H9 (cell line): ENCODE measurements at places on chromosomes 7 and 10.
A peak's percentile ranks its signal among the peaks of the same experiment; 100 is the strongest.

DNA sequence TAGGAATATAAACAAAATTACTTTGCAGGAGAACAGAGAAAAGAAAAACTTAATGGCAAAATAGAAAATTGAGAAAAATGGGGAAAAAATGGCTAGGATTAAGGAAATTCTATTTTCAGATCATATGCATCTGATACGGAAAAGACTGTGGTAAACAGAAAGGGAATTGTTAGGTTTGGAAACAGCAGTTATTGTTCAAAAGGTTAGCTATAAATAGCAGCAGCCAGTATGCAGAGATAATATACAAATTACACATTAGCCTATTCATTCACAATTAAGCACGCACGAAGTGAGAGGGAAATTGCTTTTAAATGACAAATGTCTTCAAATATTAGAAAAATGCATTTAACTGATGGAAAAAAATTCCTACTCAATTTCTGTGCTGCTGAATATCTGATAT lies 224.1 kb upstream of the FAM3C start:
- H3K27me3 ChIP-seq = no peaks in the 10 kb centered on the region
- H3K4me1 ChIP-seq = no peaks in the 10 kb centered on the region; the same call in 1 of the 2 replicates
- H3K4me3 ChIP-seq = no peak overlapping the region
- H3K36me3 ChIP-seq = peaks cover 7% of the 10 kb centered on the region

DNA sequence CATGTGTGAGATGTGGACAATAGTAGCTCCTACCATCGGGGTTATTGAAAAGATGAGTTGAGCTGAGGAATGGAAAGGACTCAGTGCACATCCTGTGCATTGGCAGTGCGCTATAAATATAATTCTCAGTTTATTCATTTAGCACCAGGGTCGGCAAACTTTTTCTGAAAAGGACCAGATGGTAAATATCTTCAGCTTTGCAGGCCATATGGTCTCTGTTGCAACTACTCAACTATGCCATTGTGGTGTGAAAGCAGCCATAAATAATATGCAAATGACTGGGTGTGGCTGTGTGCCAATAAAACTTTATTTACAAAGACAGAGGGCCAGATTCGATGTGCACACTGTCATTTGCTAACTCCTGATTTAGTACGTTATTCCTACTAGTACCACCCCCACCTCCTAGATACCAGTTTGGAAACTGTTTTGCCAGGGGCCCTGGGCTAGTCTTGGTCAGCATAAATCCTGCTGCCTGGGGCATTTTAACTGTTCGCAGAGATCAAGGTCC lies 422.9 kb upstream of the MKI67 start:
- peaks cover 7% of the 10 kb centered on the region; the same call in 1 of the 2 replicates for H3K4me1 ChIP-seq
- H3K27ac ChIP-seq = no peak overlapping the region
- H3K4me3 ChIP-seq = no peak overlapping the region
- no peaks in the 10 kb centered on the region for H3K27me3 ChIP-seq
- H3K36me3 ChIP-seq = peaks cover 14% of the 10 kb centered on the region

GRCh38 chr10:11319990-11320602 lies 291.4 kb downstream of the USP6NL start:
- H3K4me1 ChIP-seq = no peaks in the 10 kb centered on the region
- no peaks in the 10 kb centered on the region; the same call in 1 of the 3 replicates for H3K36me3 ChIP-seq
- H3K27me3 ChIP-seq = no peaks in the 10 kb centered on the region
- H3K27ac ChIP-seq = no peak overlapping the region
- H3K4me3 ChIP-seq = no peak overlapping the region

- no peaks in the 10 kb centered on the region for H3K4me1 ChIP-seq
- peak overlapping the region; percentile 89 for H3K4me3 ChIP-seq
- DNase-seq = peak; percentile 31
- H3K27ac ChIP-seq = no peak overlapping the region
- peaks cover 5% of the 10 kb centered on the region; the same call in 1 of the 2 replicates for H3K27me3 ChIP-seq
Observed at GRCh38 chr7:127391591-127392181, 822 bp downstream of the ZNF800 start.

GRCh38 chr7:3000566-3000965 lies 43.1 kb downstream of the CARD11 start:
- DNase-seq = no peak
- H3K4me1 ChIP-seq = no peaks in the 10 kb centered on the region
- no peak overlapping the region for H3K4me3 ChIP-seq
- no peak overlapping the region for H3K27ac ChIP-seq
- H3K27me3 ChIP-seq = no peaks in the 10 kb centered on the region
- H3K36me3 ChIP-seq = peaks cover under 1% of the 10 kb centered on the region; the same call in 2 of the 3 replicates

DNA sequence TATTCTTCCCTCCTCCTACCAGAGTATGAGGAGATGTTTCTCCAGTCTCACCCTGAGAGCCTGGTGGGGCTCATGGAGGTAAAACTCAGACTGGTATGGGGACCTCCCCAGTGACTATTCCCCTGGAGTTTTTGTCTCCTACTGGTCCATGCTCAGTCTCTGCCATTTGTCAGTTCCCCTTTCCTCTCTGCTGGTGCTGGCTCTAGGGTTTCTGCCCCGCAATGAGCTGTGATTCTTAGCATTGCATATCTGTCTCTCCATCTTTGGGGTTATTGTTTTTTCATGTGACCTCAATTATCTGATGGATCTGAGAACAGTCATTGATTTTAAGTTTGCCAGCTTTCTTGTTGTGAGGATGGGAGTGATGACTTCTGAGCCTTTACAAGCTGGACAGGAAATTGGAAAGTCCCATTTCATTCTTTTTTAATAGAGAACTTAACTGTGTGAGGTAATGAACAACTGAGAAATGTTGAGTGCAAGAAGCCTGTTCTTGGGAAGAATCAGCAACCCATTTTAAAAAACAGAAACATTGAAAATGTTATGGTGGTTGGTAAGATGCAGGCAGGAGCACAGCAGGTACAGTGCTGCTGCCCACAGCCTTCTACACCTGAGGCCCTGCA lies 26.9 kb downstream of the NACAD start:
- no peak overlapping the region for H3K4me3 ChIP-seq
- no peaks in the 10 kb centered on the region; the same call in 1 of the 3 replicates for H3K36me3 ChIP-seq
- no peak overlapping the region for H3K27ac ChIP-seq
- no peaks in the 10 kb centered on the region for H3K4me1 ChIP-seq
- H3K27me3 ChIP-seq = no peaks in the 10 kb centered on the region
- no peak for DNase-seq

GRCh38 chr7:40200791-40201190 lies 66.0 kb downstream of the SUGCT start:
- H3K27ac ChIP-seq = no peak overlapping the region
- H3K4me3 ChIP-seq = no peak overlapping the region
- DNase-seq = no peak
- no peaks in the 10 kb centered on the region for H3K36me3 ChIP-seq
- H3K27me3 ChIP-seq = no peaks in the 10 kb centered on the region

- no peaks in the 10 kb centered on the region for H3K36me3 ChIP-seq
- no peaks in the 10 kb centered on the region for H3K4me1 ChIP-seq
- DNase-seq = no peak
- no peak overlapping the region for H3K4me3 ChIP-seq
Observed at GRCh38 chr7:132098327-132098726, 477.9 kb downstream of the PLXNA4 start.

GRCh38 chr7:44201813-44202212 lies 1.0 kb downstream of the YKT6 start:
- DNase-seq = no peak
- H3K27ac ChIP-seq = no peak overlapping the region
- H3K36me3 ChIP-seq = peaks cover 20% of the 10 kb centered on the region
- H3K27me3 ChIP-seq = no peaks in the 10 kb centered on the region
- peak overlapping the region; percentile 91 for H3K4me3 ChIP-seq

DNA sequence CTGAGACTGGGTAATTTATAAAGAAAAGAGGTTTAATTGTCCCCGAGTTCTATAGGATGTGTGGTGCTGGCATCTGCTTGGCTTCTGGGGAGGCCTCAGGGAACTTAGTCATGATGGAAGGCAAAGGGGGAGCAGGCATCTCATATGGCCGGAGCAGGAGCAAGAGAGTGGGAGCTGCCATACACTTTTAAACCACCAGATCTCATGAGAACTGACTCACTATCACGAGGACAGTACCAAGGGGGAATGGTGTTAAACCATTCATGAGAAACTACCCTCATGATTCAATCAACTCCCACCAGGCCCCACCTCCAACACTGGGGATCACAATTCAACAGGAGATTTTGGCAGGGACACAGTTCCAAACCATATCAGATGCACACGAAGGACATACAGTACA lies 199.9 kb upstream of the DPP6 start:
- no peak overlapping the region for H3K4me3 ChIP-seq
- no peaks in the 10 kb centered on the region for H3K27me3 ChIP-seq
- H3K27ac ChIP-seq = no peak overlapping the region
- DNase-seq = no peak

- H3K27me3 ChIP-seq = no peaks in the 10 kb centered on the region
- H3K36me3 ChIP-seq = no peaks in the 10 kb centered on the region
- DNase-seq = peak; percentile 66
- no peak within 1 kb of the TSS for H3K27ac ChIP-seq
Observed at GRCh38 chr7:95396136-95397032, at the start of gene PON3. TSS of gene PON3 (minus strand) at chr7:95396375. CDS start at chr7:95396350, 25 bp downstream.

DNA sequence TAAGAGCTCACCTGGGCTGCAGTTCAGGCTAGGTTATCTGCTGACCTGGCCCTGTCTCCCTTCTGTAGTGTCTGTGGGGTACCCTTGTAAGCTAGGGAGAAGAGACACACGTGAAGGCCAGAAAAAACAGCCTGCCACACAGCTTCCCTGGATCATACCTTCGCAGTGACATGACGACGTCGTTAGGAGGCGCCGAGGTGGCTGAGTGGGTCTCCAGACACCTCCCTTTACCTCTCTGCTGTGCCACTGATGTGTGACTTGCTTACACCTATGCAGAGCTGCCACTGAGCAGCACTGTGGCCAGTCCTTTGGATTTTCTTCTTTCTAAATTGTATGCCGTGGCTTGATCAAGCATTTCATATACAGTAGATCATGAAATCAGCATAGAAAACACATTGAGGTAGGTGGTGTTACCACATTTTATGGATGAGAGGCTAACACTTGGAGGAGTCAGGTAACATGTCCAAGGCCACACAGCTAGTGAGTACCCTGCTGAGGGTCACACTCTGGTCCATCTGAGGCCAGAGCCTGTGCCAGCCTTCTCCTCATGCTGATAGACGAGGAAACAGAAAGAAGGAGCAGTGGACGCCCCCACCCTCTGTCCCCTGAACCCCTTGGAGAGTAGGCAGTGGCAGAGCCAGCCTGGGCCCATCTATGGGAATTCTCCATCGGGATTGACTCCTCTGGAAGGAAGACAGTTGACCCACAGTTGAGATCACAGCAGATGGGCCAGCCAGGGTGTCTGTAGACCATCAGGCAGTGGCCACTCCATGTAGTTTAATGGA lies 23.1 kb downstream of the HTRA1 start:
- H3K27me3 ChIP-seq = no peaks in the 10 kb centered on the region
- no peaks in the 10 kb centered on the region for H3K4me1 ChIP-seq
- H3K4me3 ChIP-seq = no peak overlapping the region
- no peak overlapping the region for H3K27ac ChIP-seq

GRCh38 chr7:52656098-52656497 lies 379.3 kb upstream of the POM121L12 start:
- peaks cover 14% of the 10 kb centered on the region for H3K36me3 ChIP-seq
- no peak overlapping the region for H3K27ac ChIP-seq
- no peak for DNase-seq

DNA sequence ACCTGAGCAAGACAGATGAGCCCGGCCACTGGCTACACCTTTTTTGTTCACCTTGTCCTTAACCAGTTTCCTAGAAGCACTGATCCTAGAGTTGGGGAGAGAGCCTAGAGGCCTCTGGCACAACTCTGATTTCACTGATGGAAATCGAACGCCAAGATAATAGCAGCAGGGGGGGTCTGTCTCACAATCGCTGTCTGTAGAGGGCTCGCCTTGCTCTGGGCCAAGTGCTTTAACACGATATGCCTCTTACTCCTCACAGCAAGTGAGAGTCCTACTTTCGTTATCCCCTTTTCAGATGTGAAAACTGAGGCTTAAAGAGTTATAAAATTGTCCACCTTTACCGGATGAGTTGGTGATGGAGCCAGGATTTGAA lies 472 bp downstream of the RASSF4 start:
- peaks cover 5% of the 10 kb centered on the region for H3K36me3 ChIP-seq
- peaks cover 21% of the 10 kb centered on the region; the same call in 1 of the 2 replicates for H3K4me1 ChIP-seq
- no peak for DNase-seq
- peak overlapping the region; percentile 79 for H3K4me3 ChIP-seq

GRCh38 chr7:135454060-135454459 lies 55.8 kb downstream of the CNOT4 start:
- no peak for DNase-seq
- no peaks in the 10 kb centered on the region for H3K4me1 ChIP-seq
- no peak overlapping the region for H3K4me3 ChIP-seq
- no peak overlapping the region for H3K27ac ChIP-seq
- H3K27me3 ChIP-seq = no peaks in the 10 kb centered on the region

- no peak overlapping the region for H3K27ac ChIP-seq
- H3K27me3 ChIP-seq = no peaks in the 10 kb centered on the region
- H3K4me1 ChIP-seq = no peaks in the 10 kb centered on the region
- no peaks in the 10 kb centered on the region for H3K36me3 ChIP-seq
- no peak overlapping the region for H3K4me3 ChIP-seq
Observed at GRCh38 chr7:115260381-115260780, 338.5 kb downstream of the MDFIC start.

- no peak overlapping the region for H3K4me3 ChIP-seq
- no peaks in the 10 kb centered on the region for H3K27me3 ChIP-seq
- no peak overlapping the region for H3K27ac ChIP-seq
- no peaks in the 10 kb centered on the region for H3K36me3 ChIP-seq
- H3K4me1 ChIP-seq = no peaks in the 10 kb centered on the region
- no peak for DNase-seq
Observed at GRCh38 chr7:103686763-103687162, 240.8 kb upstream of the SLC26A5 start.

DNA sequence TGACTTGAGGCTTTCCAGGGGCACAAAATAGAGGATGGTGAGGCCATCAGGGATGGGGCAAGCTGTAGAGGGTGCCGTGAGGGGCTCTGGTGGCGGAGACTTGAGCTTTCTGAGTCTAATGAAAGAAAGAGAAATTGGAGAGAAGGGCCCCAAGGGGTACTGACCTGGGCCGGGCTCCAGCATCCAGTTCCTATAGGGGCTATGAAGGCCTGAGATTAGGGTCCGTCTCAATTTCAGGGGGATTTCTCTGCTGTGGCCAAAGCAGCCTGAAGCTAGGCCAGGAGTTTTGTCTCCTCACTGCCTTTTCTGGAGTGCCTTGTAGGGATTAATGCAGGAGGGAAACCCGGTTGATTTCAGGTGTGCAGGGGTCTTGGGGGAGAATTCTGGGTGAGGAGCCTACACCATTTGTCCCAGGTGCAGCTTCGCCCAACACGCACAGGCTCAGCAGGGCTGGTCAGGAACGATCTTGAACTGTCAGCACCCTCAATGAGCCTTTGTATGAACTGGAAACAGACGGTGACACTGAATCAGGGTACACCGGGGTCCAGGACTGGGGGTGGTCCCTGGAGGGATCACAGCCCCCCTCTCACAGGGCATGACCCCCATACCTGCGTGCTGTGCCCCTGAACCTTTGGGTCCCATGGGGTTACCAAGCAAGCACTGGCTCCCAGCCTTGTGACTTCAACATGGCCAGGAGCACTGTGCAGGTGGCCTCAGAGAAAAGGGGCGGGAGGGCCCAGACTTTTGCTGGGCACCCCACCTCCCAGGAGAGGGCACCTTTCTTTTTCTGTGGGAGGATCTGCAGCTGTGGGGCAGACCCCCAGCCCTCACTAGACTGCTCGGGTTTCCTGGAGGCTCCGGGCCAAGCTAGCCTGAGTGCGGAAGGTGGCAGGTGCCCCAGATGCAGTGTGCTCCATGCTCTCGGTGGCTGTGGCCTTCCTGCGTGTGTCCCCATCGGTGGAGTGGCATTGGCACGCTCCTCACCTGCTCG lies 122.9 kb upstream of the RET start:
- H3K27ac ChIP-seq = no peak overlapping the region
- no peak overlapping the region for H3K4me3 ChIP-seq
- H3K36me3 ChIP-seq = no peaks in the 10 kb centered on the region
- H3K27me3 ChIP-seq = no peaks in the 10 kb centered on the region
- DNase-seq = no peak
- H3K4me1 ChIP-seq = peaks cover 4% of the 10 kb centered on the region; the same call in 1 of the 2 replicates
